ENCODE measurements at places on chromosomes 7 and 10. TPM values are rescaled to one million over a fixed set of nuclear protein-coding genes. Genes with fewer than 3 reads are reported as not detected.

The KCNH2 gene
- 3.4 TPM for total RNA-seq

DNA sequence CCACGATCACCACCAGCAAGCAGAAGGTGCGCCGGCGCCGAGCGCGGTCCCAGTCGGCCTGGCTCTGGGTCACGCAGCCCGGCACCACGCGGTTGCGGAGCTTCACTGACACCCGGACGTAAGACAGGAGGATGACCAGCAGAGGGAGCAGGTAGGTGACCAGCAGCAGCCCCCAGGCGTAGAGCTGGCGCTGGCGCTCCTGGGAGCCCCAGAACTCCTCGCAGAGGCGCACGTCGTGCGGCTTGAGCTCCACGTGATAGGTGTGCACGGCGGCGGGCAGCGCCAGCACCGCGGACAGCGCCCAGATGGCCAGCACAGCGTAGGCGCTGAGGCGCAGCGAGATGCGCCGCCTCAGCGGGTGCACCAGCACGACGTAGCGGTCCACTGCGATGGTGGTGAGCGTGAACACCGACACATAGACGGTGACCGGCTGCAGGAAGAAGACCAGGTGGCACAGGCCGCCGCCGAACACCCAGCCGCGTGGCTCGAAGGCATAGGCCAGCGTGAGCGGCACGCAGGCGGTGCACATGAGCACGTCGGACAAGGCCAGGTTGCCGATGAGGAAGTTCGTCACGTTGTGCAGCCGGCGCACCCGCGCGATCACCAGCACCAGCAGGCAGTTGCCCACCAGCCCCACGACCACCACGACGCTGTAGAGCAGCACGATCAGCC, 920 bp downstream of the PRLHR start:
- peak; percentile 81 for DNase-seq
- peaks cover 16% of the 10 kb centered on the region for H3K4me1 ChIP-seq
- H3K4me3 ChIP-seq = no peak overlapping the region
- no peaks in the 10 kb centered on the region for H3K36me3 ChIP-seq

DNA sequence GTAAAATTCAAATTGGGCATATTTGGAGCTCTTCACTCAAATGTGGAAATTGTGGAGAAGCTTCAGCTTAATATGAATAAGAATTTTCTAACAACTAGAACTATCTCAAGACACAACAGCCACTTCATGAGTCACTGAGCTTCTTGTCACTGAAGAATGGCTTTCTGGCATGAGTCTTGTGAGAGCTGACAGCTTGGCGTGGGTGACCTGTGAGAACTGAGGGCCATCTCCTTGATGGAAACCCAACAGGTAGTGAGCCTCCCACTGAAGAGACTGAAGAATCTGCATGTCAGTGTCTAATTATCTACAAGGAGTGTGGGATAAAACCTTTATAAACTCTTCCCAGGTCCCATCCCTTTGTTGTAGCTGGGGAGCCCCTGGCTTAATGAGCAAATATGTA, 66.0 kb downstream of the CLEC2L start:
- peaks cover 22% of the 10 kb centered on the region for H3K36me3 ChIP-seq
- peaks cover 4% of the 10 kb centered on the region for H3K27me3 ChIP-seq
- no peak overlapping the region for H3K4me3 ChIP-seq
- DNase-seq = no peak
- no peak overlapping the region for H3K27ac ChIP-seq
- no peaks in the 10 kb centered on the region for H3K4me1 ChIP-seq

DNA sequence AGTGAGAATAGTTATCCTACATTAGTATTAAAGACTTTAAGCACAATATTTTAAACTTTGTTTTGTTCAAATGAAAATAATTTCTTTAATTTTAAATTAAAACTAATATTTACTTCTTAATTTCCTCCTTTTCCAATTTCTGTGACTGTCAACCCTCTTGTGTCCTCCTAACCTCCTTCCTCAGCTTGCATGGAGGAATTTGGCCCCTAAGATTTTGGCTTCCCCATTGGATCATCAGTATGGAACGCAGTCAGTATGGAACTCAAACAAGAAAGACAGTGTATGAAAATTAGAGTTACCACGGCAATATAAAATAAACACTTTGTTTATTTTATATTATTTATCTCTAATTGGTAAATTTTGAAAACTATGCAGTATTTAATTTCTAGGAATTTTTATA, 91.2 kb downstream of the CYP51A1 start:
- peaks cover 2% of the 10 kb centered on the region for H3K27me3 ChIP-seq
- H3K4me1 ChIP-seq = no peaks in the 10 kb centered on the region
- no peak for DNase-seq
- H3K36me3 ChIP-seq = peaks cover 4% of the 10 kb centered on the region

- H3K27ac ChIP-seq = no peak overlapping the region
- no peak for DNase-seq
- no peaks in the 10 kb centered on the region for H3K4me1 ChIP-seq
- no peak overlapping the region for H3K4me3 ChIP-seq
Measured at GRCh38 chr10:131852823-131853609, 47.8 kb upstream of the PPP2R2D start.

- no peak overlapping the region for H3K27ac ChIP-seq
- no peaks in the 10 kb centered on the region for H3K36me3 ChIP-seq
- DNase-seq = no peak
- peaks cover 7% of the 10 kb centered on the region for H3K4me1 ChIP-seq
- no peak overlapping the region for H3K4me3 ChIP-seq
- H3K27me3 ChIP-seq = peaks cover 1% of the 10 kb centered on the region
Measured at GRCh38 chr10:57098146-57098545, 737.1 kb upstream of the ZWINT start.

DNA sequence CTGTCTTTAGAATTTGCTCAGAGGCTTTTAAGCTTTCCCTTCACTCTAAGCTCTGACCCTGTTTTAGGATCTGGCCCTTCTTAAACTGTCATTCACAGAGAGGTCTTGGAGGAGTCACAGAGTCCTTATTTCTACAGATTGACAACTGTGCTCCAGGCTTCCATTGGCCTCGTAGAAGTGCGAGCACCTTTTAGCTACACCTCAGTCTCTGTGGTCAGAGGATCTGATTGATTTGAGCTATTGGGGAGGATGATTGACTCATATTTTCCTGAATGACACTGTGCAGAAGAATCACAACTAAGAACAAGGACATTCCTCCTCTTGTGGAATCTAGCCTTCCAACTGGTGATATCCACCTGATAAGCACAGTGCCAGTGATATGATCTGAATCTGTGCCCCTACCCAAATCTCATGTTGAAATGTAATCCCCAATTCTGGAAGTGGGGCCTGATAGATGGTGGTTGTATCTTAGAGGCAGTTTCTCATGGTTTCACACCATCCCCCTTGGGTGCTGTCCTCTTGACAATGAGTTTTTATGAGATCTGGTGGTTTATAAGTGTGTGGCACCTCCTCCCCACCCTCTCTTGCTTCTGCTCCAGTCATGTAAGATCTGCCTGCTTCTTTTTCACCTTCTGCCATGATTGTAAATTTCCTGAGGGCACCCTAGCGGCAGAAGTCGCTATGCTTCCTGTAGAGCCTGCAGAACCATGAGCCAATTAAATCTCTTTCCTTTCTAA, 3.2 kb downstream of the CYP3A7 start:
- DNase-seq = no peak
- H3K4me3 ChIP-seq = no peak overlapping the region
- H3K27ac ChIP-seq = no peak overlapping the region
- H3K4me1 ChIP-seq = peaks cover 18% of the 10 kb centered on the region

The PDE1C gene
- total RNA-seq = 2.9 TPM

DNA sequence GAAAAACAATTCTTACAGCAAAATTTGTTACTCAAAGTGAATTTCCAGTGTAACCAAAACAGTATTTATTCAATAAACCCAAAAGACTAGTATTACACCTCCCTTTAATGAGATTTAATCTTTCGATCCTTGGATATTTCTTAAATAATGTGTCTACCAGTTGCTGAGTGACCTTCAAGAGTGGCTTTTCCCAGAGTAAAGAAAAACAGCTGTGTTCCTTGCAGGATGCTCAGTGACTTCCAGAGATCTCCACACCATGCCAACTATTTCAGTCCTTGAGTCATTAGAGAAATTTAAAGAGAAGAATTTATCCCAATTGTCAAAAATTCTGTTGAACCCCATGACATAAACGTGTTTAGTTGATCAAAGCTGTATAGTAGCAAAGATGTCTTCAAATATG, 44.0 kb downstream of the IMMP2L start:
- H3K4me3 ChIP-seq = no peak overlapping the region
- H3K27me3 ChIP-seq = no peaks in the 10 kb centered on the region
- no peak for DNase-seq
- no peak overlapping the region for H3K27ac ChIP-seq
- no peaks in the 10 kb centered on the region for H3K4me1 ChIP-seq

- no peak for DNase-seq
- H3K36me3 ChIP-seq = peaks cover 7% of the 10 kb centered on the region
- peaks cover 8% of the 10 kb centered on the region for H3K27me3 ChIP-seq
- H3K4me3 ChIP-seq = no peak overlapping the region
Measured at GRCh38 chr10:120607016-120607709, 150.1 kb downstream of the PLPP4 start.
